Stimulated activated CD4-positive, alpha-beta T cell treated with anti-CD3 and anti-CD28 coated beads, Interleukin-4, amount 100 ng/mL, for 48 hours (primary cell): ENCODE measurements at places on chromosomes 6 and 20.

- no peak for DNase-seq
Measured at GRCh38 chr6:65199121-65199520, 507.9 kb downstream of the EYS start.

GRCh38 chr6:155795173-155795796, 339.6 kb upstream of the NOX3 start:
- DNase-seq, result no peak

- DNase-seq, result no peak
Measured at GRCh38 chr6:47079638-47080037, 37.5 kb upstream of the ADGRF1 start.

- DNase-seq, result no peak
Measured at GRCh38 chr6:85552652-85553051, 41.0 kb downstream of the SNX14 start.

GRCh38 chr6:31139599-31139998, 733 bp upstream of the PSORS1C2 start:
- DNase-seq, result no peak

DNA sequence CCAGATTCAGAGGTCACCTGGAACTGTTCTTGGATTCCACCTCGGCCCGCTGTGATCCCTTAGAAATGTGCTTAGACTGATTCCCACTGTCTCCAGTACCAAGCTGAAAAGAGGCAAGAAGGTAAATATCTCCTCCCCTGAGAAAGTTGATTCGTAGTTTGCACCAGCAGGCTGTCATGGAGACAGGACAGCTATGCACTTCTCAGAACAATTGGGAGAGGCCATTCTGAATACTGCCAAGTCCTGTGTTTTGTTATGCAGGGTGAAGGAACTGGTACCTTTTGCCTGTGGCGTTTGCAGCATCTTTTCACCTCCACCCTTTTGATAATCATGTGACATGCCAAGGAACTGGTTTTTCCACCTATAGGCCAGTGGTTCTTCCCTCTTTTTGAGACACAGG, 58.2 kb upstream of the RNGTT start:
- DNase-seq, result no peak

DNA sequence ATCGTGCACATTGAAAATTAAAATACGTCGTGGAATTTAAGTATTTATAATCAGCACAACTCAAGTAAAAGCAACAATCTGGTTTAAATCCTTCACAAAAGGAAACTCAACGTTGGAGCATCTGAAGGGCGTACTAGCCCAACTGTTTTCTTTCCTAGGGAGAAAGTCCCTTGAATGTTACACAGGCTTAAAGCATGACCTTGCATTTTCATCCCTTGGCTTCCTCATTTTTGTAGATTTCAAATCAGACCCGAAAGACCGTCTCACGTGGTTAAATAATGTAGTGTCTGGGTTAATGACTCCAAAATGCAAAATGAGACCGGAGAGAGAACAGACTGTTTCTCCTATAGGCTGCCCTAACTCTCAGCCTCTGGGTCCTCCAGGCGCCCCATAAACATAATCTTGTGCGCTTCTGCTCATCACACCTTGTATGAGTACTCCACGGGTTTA, 249.2 kb upstream of the RREB1 start:
- DNase-seq, result no peak

- DNase-seq, result no peak
Measured at GRCh38 chr6:44012078-44012493, 115.2 kb downstream of the MRPL14 start.
